ENCODE measurements at places on chromosomes 3 and 15.

- DNase-seq, result no peak
Measured at GRCh38 chr3:123032057-123032456, 4.5 kb upstream of the SEMA5B start.

- peak; percentile 20 for DNase-seq
Measured at GRCh38 chr3:68876112-68876713, 56.1 kb downstream of the TAFA4 start.

DNA sequence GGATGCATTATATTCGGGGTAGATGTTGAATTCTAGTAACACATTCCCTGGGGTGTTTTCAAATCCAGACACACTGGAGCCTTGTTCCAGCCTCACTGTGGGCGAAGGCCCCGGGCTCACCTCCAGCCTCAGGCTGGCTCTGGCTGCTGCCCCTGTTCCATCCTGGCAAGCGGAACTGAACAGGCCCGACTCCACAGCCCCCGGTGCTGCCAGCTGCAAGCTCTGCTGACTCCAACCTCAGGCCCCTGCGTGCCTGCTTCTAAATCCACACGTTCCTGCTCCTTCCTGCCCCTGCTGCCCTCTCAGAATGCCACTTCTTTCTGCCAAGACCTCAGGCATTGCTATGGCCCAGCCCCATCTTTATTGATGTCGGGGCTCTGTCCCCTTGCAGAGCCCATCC is 90.6 kb downstream of the LIPC start:
- DNase-seq, result no peak

GRCh38 chr3:30286007-30286669 is 320.3 kb upstream of the TGFBR2 start:
- DNase-seq, result no peak

DNA sequence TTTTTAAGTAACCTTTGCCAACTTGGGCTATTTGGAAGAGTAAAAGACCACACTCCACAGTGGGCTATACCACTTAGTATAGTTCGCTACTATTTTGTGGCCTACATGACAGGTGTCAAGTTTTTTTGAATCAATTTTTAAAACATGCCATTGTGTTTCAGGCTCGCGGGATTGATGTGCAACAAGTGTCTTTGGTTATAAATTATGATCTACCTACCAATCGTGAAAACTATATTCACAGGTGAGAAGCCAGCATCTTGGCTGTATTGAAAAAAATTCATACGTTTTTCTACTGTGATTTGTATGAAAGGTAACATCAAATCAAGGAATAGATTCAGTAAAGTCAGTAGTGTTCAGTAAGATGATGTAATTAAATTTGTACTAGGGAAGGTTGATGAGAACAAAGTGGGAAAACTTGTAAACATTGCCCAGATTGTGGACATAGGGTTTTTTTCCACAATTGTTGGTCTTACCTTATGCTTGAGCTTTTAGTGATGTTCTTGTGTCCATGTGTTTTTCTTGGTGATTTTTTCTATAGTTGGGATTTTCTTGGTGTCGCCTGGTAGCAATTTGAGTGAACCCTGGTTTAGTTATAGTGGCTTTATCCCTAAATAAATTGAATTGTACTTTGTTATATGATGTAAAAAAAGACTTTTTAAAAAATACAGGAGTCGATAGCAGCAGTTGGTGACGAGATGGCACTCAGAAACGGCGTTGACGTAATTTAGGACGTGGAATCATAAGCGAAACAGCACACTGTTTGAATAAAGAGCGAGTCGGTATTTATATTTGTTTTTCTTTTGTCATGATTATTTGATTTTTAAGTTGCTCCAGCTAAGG is 4.5 kb downstream of the EIF4A2 start:
- DNase-seq, result no peak

DNA sequence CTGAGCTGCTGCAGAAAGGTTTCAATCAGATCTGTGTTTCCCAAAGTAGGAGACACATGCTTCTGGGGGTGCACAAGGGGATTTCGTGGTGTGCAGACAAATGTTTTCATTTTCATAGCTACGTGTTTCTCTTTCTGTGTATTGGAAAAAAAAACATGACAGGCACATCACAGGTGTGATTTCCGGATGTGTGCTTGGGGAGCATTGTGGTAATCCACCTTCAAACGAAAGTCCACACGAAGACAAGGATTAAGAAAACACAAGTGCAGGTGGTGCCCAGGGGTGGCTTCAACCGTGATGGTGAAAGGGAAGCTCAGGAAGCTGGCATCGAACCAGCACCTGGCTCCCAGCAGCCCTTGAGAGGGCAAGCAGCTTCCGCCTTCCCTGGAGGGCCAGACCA is 164.6 kb upstream of the LINGO1 start:
- no peak for DNase-seq

DNA sequence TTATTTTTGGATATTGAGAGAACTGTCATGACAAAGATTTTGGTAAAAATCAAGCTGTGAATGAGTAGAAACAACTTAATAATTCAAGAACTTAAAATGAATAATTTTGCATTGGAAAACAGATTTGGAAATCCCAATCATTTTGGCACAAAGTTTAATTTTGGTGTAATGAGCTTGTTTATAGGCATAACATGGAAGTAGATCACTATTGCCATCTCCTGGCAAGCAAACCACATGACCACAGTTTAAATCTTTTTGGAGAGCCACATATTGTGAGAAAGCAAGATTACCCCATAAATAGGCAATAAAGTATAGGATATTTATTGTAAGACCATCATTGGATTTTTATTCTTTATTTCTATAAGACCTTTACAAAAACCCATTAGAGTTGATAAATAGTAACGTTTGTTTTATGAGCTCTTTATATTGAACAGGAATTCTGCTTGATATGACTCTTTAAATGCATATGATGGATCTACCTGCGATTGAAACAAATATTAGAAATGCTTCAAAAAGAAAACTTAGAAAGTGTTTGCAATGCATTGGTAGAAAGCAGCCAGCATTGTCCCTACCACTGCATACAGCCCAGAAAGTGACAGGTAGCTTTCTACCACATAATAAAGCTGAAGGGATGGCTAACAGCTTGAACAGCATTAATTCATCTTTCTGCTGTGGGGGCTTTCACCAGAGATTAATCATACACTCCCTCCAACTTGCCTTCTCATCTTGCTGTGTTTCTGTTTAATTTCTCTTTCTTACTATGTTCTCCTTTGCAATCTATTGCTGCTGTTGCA is 766.8 kb downstream of the TBL1XR1 start:
- no peak for DNase-seq

GRCh38 chr3:132622148-132622547 is 25.1 kb downstream of the ACKR4 start:
- no peak for DNase-seq

DNA sequence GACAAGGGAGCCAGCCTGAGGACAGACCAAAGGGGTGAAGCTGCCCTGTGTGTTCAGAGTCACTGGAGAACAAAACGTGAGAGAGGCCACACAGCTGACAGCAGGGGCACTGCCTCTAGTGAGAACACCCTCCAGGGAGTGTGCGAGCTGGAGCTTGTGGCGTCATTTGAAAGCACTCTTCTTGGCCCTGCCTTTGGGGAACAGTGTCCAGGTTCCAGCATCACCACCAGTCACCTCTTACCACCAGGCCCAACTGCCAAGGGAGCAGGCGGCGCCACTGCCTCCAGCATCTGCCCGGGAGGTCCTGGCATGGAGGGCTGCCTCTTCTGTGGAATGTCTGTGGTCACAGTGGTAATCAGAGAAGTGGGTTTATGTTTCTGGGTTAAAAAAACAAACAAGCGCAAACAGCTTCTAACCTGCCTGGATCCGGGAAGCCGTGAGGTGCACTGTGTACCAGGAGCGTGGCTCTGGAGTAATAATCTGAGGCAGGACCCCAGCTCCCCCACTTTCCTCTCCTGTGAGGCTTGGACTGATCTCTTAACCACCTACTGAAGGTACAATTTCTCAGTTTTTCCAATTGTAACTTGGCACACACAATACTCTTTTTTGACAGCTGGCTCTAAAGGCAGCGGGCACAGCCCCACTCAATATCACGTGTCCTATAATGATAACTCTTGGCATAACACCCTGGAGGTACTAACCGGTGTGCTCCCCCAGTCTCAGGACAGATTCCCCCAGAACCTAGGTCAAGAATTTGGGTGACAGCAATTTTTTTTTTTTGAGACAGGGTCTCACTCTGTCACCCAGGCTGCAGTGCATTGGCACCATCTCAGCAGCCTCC is 32.2 kb upstream of the CDCP1 start:
- DNase-seq, result no peak

- DNase-seq, result no peak
Measured at GRCh38 chr15:45089712-45090373, 24.1 kb downstream of the DUOX2 start.

- DNase-seq, result no peak
Measured at GRCh38 chr15:68103603-68104002, 49.5 kb downstream of the PIAS1 start.

DNA sequence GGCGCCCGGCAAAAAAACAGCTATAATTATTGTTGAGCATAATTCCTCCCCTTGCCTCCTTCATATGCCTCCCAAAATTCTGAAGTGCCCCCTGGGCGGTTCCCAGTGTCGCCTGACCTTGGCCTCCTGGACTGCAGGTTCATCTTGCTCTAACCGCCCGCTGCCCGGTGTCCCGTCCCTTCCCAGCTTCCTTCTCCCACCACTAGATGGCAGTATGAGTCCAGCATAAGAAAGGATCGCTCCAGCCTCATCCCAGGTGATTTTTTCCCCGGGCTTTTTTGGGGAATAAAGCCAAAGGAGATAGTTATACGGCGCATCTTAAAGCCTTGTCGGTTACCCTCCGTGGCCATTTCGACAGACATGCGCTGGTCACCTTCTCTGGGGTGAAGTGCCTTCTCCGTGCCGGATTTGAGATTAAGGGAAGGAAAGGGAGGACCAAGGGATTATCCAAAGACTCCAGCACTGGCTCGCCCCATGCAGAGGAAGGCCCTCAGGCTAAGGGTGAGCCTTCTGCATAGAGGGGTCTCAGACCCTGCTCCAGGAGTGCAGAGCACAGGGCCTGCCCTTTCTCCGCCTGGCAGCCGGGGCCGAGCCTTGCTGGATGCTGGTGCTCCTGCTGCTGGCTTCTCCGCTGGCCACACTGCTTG is 45.8 kb upstream of the TRA2B start:
- peak; percentile 47 for DNase-seq

GRCh38 chr15:99402014-99402729 is 150.9 kb downstream of the LRRC28 start:
- DNase-seq, result no peak

GRCh38 chr3:11150256-11150655 is 4.0 kb upstream of the HRH1 start:
- no peak for DNase-seq

DNA sequence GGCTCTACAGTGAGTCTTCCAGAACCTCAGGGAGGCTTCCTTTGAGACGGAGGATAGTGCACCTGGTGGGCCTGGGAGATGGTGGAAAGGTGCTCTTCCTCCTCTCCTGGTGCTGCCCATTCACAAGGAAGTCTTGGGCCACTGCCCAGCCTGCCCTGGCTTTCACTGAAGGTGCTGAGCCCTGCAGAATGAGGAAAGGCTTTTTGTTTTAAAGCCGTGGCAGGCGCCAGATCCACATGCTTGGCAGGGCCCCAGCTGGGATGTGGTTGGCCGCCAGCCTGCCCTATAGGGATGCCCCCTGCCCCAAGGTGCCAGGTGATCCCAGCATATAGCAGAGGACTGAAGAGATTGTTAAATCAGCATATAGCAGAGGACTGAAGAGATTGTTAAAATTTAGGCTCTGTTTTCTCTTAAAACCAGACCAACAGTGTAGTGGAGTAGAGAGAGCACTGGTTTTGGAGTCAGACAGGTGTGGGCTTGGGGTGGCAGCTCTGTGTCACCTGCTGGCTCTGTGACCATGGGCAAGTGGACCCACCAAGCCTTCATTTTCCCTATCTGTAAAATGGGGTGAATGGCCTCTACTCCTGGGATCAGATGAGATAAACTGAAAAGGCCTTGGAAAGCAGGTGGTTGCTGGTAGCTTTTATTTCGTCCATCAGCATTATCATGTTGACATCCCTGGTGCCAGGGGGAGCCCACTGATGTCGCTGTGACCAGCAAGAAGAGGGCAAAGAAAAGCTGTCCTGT is 53.3 kb downstream of the SLC6A6 start:
- DNase-seq, result no peak

GRCh38 chr3:22729981-22730380 is 473.1 kb upstream of the UBE2E2 start:
- no peak for DNase-seq

DNA sequence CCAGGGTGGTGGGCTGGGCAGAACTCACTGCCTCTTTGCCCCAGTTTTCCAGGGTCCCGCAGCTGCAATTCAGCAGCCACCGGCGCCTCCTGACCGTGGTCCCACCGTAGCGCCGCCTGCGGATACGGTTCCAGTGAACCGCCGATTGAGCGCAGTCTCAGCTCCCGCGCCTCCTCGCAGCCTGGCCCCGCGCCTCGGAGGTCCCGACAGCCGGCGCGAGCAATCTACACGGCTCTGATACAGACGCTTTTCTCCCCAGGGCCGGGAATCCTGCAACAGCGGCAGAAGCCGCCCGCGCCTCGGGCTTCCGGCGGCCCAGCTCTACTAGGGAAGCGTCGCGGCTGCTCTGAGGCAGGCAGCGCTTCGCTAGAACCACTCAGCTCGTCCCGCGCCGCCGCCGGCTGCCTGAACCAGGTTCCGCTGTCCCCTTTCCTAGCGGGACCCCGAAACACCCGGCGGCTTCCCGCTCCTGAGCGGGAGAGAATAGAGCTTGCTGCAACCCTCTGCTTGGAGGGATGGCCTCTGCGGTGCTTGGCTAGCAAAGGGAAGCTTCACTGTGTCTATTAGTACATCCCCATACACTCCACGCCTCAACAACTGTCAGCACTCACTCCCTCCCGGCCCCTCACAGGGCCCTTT is 3.1 kb downstream of the FOXL2NB start:
- DNase-seq, result no peak

DNA sequence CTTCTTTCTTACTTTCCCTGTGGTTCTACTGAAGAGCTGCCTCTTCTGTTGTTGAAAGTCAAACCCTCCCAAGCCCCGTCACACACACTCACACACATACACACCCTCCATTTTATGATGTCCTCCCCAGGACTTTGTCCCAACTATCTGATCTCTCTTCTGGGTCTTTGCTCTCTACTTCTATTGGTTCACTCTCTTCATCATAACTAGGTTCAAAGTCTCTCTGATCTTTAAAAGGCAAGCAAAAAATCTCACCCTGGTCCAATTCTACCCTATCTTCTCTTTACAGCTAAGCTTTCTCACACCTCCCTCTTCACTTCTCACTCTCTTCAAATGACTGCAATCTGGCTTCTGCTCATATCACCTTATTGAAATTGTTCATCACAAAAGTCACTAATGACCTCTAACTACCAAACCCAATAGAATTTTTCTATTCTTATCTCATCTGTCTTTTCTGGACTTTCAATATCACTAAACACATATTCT is 34.8 kb downstream of the LRRFIP2 start:
- no peak for DNase-seq

DNA sequence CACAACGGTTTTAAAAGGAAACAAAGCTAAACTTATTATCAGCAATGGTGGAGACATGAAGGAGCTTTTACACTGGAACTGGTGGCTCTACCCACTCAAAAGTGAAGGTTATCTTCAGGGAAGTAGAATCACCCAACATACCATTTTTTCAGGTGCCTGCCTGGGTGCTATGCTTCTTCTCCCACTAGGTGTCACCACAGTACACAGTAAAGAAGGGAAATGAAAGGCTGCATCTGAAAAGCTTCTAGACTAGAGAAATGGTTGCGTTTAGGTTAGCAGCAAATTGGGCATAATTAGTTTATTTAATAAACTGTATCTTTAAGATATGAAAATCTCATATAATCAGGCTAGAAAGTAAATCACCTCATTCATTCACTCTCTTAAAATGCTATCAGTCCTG is 47.0 kb upstream of the SELENOK start:
- DNase-seq, result peak; percentile 6

GRCh38 chr3:193388361-193388760 is 9.8 kb upstream of the ATP13A5 start:
- no peak for DNase-seq

- DNase-seq, result no peak
Measured at GRCh38 chr3:71994906-71995305, 210.0 kb upstream of the PROK2 start.

Measured in activated CD4-positive, alpha-beta T cell treated with anti-CD3 and anti-CD28 coated beads for 24 hours (primary cell).